ENCODE measurements at places on chromosomes 16 and 17. TPM values are rescaled to one million over a fixed set of nuclear protein-coding genes. Genes with fewer than 3 reads are reported as not detected.

GRCh38 chr17:4551141-4551540 lies 4.0 kb downstream of the MYBBP1A start:
- no peak for DNase-seq
- H3K36me3 ChIP-seq: peaks cover 55% of the 10 kb centered on the region
- no peak overlapping the region for H3K27ac ChIP-seq
- H3K4me1 ChIP-seq: peaks cover 21% of the 10 kb centered on the region

DNA sequence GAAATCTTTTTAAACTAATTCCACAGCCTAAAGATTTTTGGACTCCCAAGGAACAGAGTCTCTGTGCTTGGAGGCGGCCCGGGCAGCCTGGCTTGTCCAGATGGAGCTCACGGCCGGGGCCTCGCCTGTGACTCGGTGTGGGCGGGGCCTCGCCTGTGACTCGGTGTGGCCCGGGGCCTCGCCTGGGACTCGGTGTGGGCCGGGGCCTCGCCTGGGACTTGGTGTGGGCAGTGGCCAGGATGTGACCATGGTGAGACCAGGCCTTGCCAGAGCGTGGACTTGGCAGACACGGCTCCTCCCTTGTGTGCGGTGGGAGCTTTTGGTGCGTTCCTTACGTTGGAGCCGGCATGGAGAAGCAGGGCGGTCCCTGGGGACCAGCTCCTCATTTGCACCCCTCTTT lies 92.3 kb downstream of the METRNL start:
- H3K4me3 ChIP-seq: no peak overlapping the region
- DNase-seq: peak; percentile 8
- no peaks in the 10 kb centered on the region for H3K4me1 ChIP-seq
- no peaks in the 10 kb centered on the region for H3K36me3 ChIP-seq
- H3K27me3 ChIP-seq: no peaks in the 10 kb centered on the region

DNA sequence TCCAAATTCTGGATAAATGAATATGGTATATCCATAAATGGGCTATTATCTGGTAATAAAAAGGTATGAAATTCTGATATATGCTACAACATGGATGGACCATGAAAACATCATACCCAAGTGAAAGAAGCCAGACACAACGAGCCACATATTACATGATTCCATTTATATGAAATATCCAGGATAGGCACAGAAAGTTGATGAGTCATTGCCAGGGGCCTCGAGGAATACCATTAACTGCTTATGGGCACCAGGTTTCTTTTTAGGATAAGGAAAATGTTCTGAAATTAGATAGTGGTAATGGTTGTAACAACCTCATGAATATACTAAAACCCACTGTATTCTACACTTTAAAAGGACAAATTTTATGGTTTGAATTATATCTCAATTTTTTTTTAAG lies 123.2 kb downstream of the PITPNC1 start:
- peaks cover 16% of the 10 kb centered on the region for H3K4me1 ChIP-seq
- no peaks in the 10 kb centered on the region for H3K36me3 ChIP-seq
- H3K27ac ChIP-seq: no peak overlapping the region
- H3K27me3 ChIP-seq: no peaks in the 10 kb centered on the region
- DNase-seq: no peak

DUXB gene
- total RNA-seq: not detected

DNA sequence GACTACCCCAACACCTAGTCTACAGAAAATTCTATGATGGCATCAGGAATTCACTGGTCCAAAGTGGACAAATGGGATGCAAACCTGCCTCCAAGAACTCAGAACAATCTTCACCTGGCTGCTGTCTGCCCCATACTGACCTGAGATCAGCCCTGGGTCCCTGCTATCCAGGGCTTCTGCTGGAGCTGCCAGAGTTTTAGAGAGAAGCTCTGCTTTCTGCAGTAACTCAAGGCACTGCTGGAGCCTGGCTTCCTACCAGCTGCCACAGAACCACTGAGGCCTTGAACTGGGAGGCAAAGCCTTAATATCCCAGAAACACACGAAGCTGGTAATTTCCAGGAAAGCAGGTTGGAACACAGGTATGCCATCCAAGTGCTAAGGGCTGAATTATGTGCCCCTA lies 7.5 kb downstream of the TMEM170A start:
- H3K27me3 ChIP-seq: no peaks in the 10 kb centered on the region
- H3K4me1 ChIP-seq: no peaks in the 10 kb centered on the region
- no peak for DNase-seq
- H3K4me3 ChIP-seq: no peak overlapping the region

DNA sequence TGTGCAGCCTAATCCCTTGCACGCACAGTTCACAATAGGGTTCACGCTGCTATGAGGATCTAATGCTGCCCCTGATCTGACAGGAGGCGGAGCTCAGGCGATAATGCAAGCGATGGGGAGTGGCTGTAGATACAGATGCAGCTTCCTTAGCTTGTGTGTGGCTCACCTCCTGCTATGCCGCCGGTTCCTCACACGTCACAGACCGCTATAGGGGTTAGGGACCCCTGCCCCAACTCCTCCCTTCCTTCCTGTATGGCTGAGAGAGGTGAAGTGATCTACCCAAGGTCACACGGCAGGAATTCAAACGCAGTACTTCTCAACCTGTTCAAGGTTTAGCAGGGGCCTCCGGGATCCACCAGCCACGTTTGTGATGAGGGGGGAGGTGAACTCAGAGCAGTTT lies 13.4 kb upstream of the PLLP start:
- H3K27ac ChIP-seq: no peak overlapping the region
- DNase-seq: peak; percentile 77
- no peaks in the 10 kb centered on the region for H3K27me3 ChIP-seq
- peaks cover 24% of the 10 kb centered on the region for H3K4me1 ChIP-seq

GRCh38 chr17:67995570-67996263 lies 552 bp downstream of the C17orf58 start:
- DNase-seq: peak; percentile 22
- no peaks in the 10 kb centered on the region for H3K36me3 ChIP-seq
- peak overlapping the region; percentile 35 for H3K4me3 ChIP-seq
- peaks cover 3% of the 10 kb centered on the region for H3K27me3 ChIP-seq

GRCh38 chr17:78774956-78775571 lies 7.0 kb downstream of the CYTH1 start:
- peak overlapping the region; percentile 28 for H3K4me3 ChIP-seq
- H3K4me1 ChIP-seq: peaks cover 92% of the 10 kb centered on the region
- no peaks in the 10 kb centered on the region for H3K27me3 ChIP-seq
- no peaks in the 10 kb centered on the region for H3K36me3 ChIP-seq
- DNase-seq: peak; percentile 64

DNA sequence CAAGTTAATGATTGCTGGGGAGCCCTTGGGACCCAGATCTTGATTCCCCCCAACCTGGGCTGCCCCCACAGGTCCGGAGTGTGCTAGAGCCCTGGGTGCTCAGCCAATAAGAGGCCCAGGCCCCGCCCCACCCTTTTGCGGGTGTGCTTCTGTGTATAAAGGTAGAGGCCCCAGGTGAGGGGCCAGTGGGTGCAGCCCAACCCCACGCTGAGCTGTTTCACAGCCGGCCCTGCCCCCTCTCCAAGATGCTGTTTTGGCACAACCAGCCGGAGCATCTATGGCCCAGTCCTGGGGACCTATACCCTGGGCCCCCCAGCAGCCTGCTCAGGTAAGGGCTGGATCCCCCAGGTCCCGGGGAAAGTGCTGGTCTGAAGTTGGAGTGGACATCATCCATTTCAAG lies 11.8 kb upstream of the STAC2 start:
- peak overlapping the region; percentile 76 for H3K27ac ChIP-seq
- H3K4me1 ChIP-seq: peaks cover 28% of the 10 kb centered on the region
- DNase-seq: no peak
- no peak overlapping the region for H3K4me3 ChIP-seq
- H3K27me3 ChIP-seq: no peaks in the 10 kb centered on the region

DNA sequence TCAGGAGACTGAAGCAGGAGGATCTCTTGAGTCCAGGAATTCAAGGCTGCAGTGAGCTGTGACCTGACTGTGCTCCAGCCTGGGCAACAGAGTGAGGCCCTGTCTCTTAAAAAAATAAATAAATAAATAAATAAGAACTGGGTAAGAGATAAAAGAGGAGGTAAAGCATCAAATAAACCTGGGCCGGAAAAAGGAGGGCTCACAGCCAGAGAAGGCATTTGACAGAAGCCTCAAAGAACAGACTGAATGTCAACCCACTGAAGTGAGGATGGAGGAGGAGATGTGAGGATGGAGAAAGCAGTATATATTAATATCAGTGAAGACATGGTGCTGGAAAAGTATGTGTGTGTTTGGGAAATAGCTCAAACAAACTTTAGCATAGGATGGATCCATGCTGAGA lies 6.1 kb downstream of the NOG start:
- H3K4me3 ChIP-seq: no peak overlapping the region
- H3K36me3 ChIP-seq: no peaks in the 10 kb centered on the region
- peak; percentile 56 for DNase-seq
- H3K4me1 ChIP-seq: peaks cover 25% of the 10 kb centered on the region

DNA sequence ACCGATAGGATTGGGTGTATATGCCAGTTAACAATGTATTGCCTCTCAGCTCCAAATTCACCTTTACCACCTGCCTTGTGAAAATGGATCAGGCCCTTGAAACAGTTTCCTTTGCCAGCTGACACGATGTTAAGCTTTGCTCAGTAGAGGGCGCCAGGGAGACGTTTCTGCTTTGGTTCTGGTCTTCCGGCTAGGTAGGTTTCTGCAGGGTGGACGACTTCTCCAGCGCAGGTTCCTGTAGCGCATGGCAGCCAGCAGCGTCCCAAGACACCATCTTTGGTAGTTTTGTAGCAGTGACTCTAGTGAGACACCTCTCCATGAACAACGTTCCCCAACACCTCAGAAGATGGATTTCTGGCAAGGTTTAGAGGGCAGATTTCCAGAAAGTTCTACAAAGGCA lies 24.0 kb downstream of the SYCE1L start:
- H3K4me3 ChIP-seq: no peak overlapping the region
- H3K27ac ChIP-seq: no peak overlapping the region
- no peaks in the 10 kb centered on the region for H3K27me3 ChIP-seq
- no peak for DNase-seq

GRCh38 chr17:66098040-66098439 lies 93.9 kb downstream of the CEP112 start:
- no peak for DNase-seq
- H3K4me3 ChIP-seq: no peak overlapping the region
- H3K4me1 ChIP-seq: no peaks in the 10 kb centered on the region
- no peaks in the 10 kb centered on the region for H3K27me3 ChIP-seq
- H3K36me3 ChIP-seq: no peaks in the 10 kb centered on the region
- no peak overlapping the region for H3K27ac ChIP-seq

GRCh38 chr17:74530831-74531150 lies 484 bp downstream of the CD300LB start:
- no peaks in the 10 kb centered on the region for H3K27me3 ChIP-seq
- no peak overlapping the region for H3K4me3 ChIP-seq
- H3K36me3 ChIP-seq: no peaks in the 10 kb centered on the region
- DNase-seq: no peak
- H3K4me1 ChIP-seq: peaks cover 27% of the 10 kb centered on the region

IRF8 gene
- 122 TPM for total RNA-seq

GRCh38 chr17:81385320-81386111 lies 9.7 kb upstream of the BAHCC1 start:
- no peaks in the 10 kb centered on the region for H3K36me3 ChIP-seq
- no peak overlapping the region for H3K27ac ChIP-seq
- no peak for DNase-seq
- no peak overlapping the region for H3K4me3 ChIP-seq

GRCh38 chr17:6713130-6713917 lies at the start of gene SLC13A5:
Gene SLC13A5, minus strand, starts transcription at chr17:6713369. Its CDS starts 36 bp downstream, at chr17:6713333.
- DNase-seq: no peak
- peaks cover 21% of the 10 kb centered on the region for H3K4me1 ChIP-seq
- no peak within 1 kb of the TSS for H3K27ac ChIP-seq
- H3K4me3 ChIP-seq: no peak within 1 kb of the TSS
- no peaks in the 10 kb centered on the region for H3K36me3 ChIP-seq

TM4SF5 gene
- not detected for total RNA-seq

CDH13 gene
- not detected for total RNA-seq

GP2 gene
- not detected for total RNA-seq

DNA sequence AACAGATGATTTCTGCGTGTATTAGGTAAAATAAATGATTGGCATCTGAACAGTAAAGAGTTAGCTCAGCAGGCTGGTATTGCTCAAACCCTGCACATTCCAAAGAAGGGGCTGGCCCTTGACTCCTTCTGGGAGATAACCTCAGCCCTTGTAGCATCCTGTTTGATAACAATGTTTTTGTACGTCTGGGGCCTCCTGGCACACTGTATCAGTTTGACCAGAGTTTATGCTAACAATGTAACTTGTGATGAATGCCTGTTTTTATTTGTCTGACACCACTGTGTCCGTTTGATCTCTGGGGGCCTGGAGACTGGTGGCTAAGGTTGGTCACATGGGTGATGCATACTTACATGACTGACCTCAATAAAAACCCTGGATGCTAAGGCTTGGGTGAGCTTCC lies 43.8 kb upstream of the NDRG4 start:
- H3K4me3 ChIP-seq: no peak overlapping the region
- no peaks in the 10 kb centered on the region for H3K4me1 ChIP-seq
- H3K36me3 ChIP-seq: no peaks in the 10 kb centered on the region

DNA sequence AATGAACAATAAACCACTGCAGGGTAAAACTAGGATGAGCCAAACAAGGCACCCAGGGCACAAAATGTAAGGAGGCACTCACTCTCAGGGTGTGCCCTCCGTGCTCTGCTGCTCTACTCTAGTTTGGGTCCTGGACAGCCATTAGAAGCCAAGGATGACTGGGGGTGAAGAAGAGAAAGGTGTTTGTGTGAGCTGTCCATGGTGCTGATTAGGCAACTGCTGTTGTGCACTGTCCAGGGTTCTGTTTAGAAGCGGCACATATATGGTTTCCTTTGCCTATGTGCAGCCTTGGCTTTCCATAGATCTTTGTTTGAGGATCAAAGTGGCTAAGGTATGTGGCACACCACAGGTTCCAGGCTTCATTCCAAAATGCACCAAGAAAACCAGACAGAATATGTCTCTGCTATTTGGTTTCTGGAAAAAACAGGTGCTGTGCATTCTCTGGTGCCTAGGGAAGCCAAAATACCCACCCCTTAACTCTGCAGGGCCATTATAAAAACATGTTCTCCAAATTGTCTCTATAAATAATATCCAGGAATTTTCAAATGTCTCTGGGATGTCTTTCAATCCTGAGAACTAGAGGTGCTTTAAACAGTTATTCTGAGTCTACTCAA lies 123.5 kb downstream of the CBLN1 start:
- no peak overlapping the region for H3K27ac ChIP-seq
- no peak for DNase-seq
- H3K4me1 ChIP-seq: no peaks in the 10 kb centered on the region
- H3K4me3 ChIP-seq: no peak overlapping the region
- no peaks in the 10 kb centered on the region for H3K27me3 ChIP-seq
- H3K36me3 ChIP-seq: no peaks in the 10 kb centered on the region

KLHL10 gene
- total RNA-seq: not detected
